Fibroblast of skin of scalp (primary cell): ENCODE measurements at places on chromosomes 2 and 18.

DNA sequence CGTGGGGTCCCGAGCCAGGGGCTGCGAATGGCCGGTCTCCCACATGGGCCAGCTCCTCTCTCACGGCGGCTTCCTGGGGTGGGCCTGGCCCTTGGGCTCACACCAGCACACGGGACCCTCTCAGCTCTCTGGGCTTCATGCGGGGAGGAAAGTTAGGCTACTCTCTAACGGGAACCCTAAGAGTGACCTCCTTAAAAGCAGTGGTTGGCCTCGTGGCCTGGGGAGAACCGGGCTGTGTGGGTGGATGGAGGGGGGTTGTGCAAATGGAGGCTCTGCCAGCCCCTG, 25.8 kb downstream of the RTP5 start:
- DNase-seq: no peak

- DNase-seq: no peak
Observed at GRCh38 chr2:44844651-44845270, 96.7 kb upstream of the SIX3 start.

DNA sequence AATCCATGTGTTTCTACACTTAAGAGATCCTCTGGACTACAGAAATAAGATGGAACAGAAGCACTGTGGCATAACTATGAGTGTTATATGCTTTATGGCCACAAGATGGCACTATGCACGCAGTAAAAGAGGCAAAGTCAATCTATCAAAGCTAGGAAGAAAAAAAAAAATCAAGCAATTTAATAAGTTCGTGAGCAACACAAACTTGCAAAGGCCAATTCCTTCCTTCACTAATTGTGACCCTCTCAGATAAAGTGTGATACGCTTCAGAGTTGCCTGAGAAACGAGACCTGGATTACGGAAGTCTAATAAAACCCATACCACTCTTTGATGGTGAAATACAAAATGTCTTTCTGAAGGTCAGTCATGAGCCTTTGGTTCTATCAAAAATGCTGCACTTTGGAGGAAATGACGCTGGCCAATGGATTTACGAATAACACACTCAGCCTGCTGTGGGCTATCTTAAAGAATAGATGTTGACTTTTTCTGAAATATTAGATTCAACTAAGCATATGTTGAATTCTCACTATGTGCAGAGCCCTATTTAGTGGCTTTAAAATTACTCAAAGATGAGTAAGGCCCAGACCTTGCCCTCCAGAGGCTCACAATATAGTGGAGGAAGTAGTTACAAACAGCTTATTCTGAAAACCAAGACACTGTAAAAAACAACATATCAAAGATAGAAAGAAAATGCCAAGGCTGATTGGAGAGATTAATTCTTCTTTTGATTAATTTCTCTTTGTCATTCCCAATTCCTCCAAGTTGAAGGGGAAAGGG, 35.5 kb upstream of the TTR start:
- peak; percentile 59 for DNase-seq

- DNase-seq: no peak
Observed at GRCh38 chr2:207459990-207460757, 69.6 kb upstream of the CREB1 start.

- DNase-seq: no peak
Observed at GRCh38 chr18:47928466-47928865, 2.0 kb downstream of the SMAD2 start.

DNA sequence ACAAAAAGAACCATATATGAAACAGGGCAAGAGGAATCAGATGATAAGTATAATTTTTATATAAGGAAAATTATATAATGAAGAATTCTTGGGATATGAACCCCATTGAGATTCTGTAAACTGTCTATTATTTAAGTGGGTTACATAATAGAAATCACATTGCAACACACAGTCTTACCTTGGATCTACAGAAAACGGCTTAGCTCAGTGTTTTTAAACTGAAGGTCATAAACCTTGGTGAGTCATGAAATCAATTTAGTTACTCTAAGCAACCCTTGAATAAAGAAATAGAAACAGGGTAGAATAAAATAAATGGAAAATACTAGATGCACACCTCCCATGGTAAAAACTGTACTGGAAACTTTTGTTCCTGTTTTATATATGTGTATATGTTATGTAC, 50.7 kb downstream of the METTL8 start:
- DNase-seq: no peak

DNA sequence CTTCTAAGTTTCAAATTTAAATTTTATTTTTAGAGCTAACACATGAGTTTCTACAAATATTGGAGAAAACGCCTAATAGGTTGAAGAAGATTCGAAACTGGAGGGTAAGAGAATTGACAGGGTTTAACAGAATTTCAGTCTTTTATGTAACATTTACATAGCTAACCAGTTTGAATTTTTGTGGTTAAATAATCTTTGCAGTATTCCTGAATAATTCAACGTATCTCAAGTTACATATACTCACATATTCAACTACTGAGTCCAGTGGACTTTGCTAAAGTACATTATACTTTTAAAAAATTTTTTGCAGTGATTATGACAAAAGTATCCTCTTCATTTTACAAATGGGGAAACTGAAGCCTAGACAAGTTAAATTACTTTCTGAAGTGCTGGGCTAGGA, 34.0 kb downstream of the CCNT2 start:
- DNase-seq: peak; percentile 15

- DNase-seq: no peak
Observed at GRCh38 chr2:3099145-3099859, 278.3 kb downstream of the EIPR1 start.

GRCh38 chr18:13720123-13720522, 6.2 kb downstream of the FAM210A start:
- DNase-seq: no peak

DNA sequence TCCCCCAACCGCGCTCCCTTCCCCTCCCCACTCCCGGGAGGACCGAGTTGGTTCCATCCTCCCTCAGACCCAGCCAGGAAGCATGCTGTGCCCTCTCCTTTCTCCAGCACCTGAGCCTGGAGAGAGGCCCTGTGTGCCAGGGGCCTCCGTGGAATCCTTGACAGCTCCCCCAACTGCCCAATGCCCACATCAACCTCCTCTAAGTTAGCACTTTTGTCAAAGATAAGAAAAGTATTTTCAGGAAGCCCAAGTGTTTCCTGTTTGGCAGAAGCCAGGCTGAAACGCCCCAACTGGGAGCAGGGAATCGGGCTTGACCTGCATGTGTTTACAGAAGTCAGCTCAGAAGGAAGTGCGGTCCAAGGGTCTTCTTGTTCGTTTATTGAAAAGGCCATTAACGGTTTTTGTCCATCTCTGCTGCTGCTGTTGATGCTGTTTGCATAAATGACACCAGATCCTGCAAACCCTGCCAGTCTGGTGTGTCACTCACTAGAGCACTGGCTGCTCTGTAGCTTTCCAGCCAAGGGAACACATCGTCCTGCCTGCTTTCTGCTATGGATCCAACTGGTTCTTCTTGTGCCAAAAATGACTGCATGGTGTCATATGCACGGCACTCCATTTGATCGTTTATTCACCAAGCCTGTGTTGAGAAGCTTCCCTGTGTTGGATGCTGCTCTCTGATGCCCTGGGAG, 35.4 kb upstream of the COL6A3 start:
- DNase-seq: no peak

DNA sequence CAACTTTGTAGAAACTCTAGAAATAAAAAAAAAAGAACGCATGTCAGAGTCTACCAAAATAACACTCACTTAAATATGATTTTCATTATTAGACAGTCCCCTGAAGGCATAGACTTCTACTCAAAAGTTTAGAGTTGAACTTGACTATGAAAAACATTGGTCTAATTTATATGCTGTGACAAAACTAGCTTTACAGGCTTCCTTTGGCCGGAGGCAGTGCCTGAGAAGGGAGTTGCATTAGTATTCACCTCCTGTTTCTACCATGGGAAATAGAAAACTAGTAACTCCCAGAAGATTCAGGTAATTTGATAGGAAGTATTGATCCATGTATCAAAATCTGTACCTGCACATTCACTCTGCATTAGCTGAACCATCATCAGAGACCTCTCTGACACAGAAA, 163.4 kb upstream of the NOSTRIN start:
- DNase-seq: no peak

- no peak for DNase-seq
Observed at GRCh38 chr2:175999283-175999819, 2.7 kb downstream of the LNPK start.

DNA sequence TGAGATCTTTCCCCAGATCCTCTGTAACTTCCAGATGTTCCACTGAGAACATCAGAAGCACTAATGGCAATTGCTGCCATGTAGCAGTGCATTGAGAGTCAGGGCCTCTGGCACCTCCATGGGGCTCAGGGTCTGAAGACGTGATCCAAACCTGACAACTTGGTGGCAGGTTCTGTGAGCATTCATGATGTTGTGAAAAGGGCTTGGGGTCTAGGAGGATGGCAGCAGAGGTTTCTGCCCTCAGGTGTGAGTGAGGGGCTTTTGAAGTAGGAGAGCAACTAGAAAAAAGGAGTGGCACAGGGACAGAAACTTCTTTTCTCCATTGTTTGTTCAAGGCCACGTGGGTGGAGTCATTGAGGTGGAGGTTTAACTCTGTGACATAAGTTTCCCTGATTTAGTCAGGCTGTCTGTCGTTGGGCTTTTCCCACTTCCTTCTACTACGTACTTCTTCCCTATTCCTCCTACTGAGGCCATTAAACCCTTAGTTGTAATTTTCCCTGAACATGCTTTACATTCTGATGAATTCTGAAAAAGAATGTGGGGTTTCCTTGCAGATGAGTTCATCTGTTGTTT, 13.1 kb downstream of the CFLAR start:
- DNase-seq: peak; percentile 83

DNA sequence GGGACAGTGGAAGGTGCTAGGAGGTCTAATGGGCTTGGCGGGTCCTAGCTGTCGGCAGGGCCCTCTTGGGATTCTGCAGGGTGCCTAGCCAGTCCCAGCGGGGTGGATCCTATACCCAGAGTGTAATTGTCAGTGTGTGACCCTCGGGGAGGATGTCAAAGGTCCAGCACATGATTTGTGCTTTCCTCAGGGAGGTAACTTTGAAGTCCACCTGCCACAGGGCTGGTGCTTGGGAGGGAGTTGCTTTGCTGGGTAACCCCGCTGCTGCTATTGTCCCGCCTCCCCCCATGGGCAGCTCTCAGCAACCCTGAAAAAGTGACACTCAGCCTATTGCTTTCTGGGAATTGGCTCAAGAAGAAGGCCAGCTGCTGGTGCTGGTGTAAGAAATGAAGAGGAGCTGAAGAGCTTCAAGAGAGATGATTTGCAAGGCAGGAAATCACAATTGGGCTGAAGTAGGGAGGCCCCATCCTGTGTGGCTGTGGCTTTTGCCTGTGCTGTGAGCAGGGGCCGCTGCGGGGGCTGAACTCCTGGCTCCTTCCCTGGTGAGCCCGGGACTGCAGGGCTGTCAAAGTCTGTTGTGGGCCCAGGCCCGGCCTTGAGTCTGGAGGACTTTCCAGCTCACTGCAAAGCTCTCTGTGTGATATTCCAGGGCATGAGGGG, 36.4 kb downstream of the EMILIN2 start:
- no peak for DNase-seq

DNA sequence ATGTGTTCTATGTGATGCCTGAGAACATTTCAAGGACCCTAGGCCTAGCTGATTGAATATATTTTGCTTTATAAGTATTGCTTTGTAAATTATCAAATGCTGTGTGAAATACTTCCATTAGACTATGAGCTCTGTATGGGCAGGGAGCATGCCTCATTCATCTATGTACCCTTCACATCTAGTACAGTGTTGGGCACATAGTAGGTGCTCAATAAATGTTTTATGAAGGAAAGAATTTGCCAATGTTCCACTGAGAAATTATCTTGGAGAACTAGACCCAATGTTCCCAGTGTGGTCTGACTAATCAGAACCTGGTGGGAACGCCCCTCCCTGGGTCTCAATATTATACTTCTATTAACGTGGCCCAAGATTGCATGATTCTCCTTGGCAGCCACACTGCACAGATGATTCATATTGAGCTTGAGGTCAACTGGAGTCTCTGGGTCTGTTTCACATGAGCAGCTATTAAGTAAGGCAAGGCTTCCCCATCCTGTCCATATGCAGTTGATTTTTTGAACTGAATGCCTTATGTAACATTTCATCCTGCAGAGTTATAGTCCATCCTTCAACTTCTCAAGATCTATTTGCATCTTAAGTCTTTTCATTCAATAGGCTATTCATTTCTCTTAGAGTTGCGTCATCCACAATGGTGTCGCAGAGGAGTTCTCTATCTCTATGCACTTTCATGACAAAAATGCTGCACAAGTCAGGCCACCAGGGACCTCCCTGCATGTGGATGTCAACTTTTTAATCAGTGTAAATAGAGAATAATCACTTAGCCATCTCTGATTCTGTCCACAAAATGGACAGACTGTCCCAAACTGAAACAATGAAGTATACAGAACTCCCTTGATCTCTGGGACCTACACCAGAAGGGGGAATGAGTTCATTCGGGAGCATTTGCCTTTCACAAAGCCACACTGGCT, 257.6 kb downstream of the CYP26B1 start:
- peak; percentile 91 for DNase-seq

DNA sequence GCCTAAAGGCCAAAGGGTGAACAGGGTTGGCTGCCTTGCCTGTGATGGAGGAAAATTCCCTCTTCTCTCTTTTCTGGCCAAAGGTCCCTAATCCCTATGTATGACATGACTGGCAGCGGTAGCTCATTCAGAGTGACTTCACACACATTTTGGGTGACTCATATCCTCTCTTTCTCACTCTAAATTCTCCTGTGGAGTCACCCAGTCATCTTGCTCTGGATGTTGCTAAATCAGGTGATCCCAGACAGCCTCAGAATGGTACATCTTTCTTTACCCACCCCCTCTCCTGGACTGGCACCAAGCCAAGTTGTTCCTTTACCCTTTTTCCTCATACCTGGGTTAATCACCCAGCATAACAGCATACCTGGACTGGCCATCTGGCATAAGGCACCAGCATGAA, 77.2 kb downstream of the NEURL3 start:
- peak; percentile 64 for DNase-seq

DNA sequence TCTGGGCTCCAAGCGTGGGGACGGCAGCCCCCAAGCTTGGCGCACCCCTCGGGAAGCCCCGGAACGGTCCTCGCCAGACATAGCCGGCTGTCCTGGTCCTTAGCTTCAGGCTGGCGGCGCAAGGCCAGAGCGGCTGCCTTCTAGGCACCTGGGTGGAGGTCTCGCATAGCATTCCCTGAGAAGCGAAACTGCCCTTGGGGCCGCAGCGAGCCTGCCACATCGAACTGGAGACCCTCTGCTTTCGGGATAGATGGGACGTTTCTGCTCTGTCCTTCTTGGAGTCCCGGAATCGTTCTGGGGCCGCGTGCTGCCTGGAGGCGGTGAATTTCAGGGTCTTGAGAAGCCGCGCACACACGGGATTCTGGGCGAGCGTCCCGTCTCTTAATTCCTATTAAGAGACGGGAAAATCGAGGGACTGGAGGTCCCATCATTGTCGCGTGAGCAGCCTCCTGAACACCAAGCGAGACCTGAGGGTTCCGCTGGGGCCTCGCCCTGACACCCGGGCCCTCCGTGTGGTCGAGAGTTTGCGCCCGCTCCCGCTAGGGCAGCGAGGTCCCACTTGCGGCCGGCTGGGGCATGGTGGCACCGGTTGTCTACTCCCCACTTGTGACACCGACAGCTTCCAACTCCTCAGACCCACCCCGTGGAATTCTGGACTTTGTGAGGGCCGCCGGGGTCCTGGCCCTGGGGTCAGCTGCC, 9.7 kb upstream of the EN1 start:
- no peak for DNase-seq
